ENCODE measurements at places on chromosomes 12 and 14.

GRCh38 chr12:104435765-104436164 is 21.0 kb upstream of the CHST11 start:
- DNase-seq: no peak

GRCh38 chr14:67426983-67427606 is 15.1 kb upstream of the PLEK2 start:
- no peak for DNase-seq

DNA sequence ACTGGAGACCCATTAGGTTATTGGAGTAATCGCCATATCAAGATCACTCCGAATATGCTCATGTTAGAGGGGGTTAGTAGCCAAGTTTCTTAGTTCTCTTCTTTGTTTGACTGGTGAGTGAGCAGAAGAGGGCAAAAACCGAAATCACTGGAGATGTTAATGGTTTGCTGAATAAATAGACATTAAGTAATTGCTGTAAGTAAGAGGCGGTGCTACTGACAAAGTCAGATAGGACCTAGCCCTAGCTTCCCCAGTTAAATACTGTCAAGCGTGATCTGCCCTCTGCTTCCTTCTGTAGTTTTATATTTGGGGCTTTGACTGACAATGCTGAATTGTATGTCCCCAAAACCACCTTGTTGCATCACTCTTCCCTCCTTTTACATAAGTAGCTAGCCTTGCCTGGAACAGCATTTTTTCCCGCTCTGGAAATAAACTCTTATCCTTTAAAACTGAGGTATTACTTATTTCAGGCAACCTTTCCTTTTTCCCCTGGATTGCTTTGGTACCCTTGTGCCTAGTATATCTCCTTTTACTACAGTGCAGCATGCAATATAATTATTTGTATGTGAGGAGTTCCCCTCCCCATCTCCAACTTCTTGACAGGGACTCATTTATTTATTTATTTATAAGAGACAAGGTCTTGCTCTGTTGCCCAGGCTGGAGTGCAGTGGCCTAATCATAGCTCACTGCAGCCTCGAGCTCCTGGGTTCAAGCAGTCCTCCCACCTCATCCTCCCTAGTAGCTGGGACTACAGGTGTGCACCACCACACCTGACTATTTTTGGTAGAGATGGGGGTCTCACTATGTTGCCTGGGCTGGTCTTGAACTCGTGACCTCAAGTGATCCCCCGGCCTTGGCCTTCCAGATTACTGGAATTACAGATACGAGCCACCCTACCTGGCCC is 1.4 kb downstream of the SNRPF start:
- DNase-seq: no peak

- DNase-seq: no peak
Observed at GRCh38 chr12:111283521-111283920, 85.4 kb downstream of the PHETA1 start.

DNA sequence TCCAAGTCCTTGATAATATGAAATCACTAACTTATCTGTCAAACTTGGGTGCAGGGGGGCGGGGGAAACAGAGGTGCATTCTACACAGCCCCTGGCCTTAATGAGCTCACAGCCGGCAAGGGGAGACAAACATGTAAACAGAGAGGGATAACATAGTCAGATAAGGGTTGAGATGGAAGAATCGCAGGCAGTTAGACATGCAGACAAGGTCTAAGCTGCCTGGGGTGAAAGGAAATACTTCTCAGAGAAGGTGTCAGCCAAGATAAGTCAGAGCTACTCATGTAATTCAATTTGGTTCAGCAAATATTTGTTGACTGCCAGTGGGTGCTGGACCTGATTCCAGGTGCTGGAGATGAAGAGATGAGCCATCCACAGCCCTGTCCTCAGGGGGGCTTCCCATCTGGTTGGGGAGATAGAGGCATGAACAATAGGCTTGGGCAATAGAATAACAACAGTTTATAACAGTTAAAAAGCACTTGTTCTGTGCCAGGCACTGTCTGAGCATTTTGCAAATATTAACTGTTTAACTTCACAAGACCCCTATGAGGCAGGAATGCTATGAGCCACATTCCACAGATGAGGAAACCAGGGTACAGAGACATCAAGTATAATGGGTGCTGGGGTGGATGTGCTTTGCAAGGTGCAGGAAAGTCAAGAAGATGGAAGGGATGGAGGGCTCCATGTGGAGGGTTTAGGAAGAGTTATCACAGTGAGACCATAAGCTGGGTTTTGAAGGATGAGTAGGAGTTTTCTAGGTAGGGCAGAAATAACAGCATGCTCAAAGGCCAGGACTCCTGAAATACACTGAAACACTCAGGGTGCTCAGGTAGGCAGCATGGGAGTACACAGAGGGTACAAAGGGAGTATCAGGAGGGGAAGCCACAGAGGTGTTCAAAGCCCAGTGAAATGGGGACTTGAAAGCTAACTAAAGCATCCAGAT is 79.0 kb downstream of the WSCD2 start:
- DNase-seq: no peak

GRCh38 chr12:71904629-71905028 is 34.0 kb upstream of the TPH2 start:
- no peak for DNase-seq

DNA sequence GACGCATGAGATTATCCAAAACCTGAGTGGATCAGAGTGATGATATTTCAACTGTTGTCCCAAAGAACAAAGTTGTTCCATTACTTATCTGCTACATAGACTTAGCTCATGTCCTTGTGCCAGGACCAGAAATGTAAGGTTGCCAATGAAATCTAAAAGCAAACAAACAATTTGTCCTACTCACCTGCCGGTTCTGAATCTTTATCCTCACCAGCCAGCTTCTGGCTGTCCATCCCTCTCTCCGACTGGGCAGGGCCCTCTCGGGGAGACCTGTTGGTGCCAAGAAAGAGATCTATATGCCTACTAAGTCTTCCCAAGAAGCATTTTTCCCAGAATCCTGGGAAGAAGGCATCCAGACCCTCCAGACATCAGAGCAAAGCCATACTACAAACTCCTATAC is 5.5 kb downstream of the KMT2D start:
- DNase-seq: no peak

GRCh38 chr12:114508529-114509129 is 102.7 kb upstream of the TBX5 start:
- DNase-seq: peak; percentile 16

DNA sequence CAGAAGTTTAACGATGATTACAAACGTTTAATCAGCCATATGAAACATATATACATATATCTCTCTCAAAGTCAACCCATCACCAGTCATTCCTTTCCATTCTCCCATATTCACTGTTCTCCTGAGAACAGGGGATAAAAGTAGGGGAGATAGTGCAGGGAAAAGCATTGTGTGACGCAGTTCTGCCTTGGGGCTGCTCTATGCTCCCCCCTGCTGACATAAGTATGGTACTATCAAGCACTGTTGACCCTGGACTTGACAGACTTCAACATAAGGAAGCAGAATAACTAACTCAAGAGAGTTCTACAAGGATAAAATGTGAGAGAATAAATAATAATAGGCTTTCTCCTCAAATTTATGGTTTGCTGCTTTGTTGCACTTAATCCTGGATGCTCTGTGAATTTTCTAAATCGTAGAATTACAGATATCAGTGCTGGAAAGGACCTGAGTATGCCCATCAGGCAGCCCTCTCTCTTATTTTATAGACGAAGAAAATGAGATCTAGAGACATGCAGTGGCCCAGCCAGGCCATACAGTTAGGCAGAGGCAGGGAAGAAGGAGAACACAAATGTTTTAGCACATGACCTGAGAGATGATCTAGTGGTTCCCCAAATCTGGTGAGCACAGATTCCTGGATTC is 87.2 kb downstream of the SCN8A start:
- DNase-seq: no peak

GRCh38 chr12:1741154-1741949 is 50.5 kb downstream of the ADIPOR2 start:
- no peak for DNase-seq

DNA sequence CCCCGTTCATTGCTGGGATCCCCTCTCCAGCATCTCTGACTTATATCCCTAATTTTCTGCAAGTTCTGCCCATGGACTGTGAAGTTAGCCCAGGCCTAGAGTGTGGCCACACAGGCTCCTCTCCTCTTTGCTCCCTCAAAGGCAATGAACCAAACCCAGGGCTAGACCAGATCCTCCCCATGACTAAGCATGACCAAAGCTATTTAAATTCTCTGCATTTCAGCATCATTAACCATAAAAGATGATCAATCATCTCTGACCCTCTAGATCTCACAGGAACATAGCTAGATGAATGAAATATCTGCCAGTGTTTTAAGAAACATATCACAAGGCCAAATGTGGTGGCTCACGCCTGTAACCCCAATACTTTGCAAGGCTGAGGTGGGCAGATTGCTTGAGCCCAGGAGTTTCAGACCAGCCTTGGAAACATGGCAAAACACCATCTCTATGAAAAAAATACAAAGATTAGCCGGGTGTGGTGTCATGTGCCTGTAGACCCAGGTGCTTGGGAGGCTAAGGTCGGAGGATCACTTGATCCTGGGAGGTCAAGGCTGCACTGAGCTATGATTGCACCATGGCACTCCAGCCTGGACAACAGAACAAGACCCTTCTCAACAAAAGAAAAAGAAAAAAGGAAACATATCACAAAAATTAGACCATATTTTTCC is 2.2 kb upstream of the KRT3 start:
- DNase-seq: no peak

- peak; percentile 59 for DNase-seq
Observed at GRCh38 chr14:33693237-33693636, 257.6 kb downstream of the EGLN3 start.

DNA sequence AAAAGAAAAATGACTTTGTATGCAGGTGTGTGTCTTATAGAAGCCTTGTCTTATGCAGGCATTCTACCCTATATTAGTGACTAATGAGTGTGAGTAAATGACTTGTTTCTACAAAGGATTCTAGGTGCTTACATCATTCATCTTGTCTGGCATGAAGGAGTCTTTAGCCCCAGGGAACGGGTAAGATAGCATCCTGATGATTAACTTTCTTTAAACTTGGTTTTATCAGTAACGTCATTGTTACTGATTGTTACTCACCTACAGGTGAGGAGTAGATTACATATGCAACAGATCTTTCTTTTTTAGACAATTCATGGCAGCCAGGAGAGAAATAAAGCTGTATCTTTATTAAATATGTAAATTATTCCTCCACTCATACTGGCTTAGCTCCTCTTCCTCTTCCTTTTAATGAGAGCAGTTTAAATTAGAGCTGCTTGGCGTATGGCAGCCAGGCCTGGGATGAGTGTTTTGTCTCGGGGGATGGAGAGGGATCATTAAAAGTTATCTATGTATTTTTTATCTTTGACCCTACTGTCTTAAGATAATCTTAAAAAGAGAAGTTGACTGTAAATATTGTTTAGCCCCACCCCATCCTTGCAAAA is 57.2 kb upstream of the ATP2A2 start:
- DNase-seq: no peak

DNA sequence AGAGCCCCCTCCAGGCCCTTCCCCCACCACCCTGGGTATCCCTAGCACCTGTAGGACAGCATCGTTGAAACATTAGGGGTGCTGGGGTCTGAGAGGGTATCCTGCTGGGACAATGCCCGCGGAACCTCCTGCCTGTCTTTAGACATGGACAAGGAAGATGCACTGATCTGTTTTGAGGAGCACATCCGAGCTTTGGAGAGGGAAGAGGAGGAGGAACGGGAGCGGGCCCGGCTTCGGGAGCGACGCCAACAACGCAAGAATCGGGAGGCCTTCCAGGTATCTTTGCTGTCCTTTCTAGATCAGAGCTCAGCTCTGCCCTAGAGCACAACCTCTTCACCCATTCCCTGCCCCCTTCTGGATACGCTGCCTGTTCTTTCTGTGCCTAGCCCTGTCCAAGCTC is 13.2 kb downstream of the PRPF40B start:
- DNase-seq: no peak

GRCh38 chr12:50110762-50111351 is 1.2 kb upstream of the COX14 start:
- DNase-seq: no peak

DNA sequence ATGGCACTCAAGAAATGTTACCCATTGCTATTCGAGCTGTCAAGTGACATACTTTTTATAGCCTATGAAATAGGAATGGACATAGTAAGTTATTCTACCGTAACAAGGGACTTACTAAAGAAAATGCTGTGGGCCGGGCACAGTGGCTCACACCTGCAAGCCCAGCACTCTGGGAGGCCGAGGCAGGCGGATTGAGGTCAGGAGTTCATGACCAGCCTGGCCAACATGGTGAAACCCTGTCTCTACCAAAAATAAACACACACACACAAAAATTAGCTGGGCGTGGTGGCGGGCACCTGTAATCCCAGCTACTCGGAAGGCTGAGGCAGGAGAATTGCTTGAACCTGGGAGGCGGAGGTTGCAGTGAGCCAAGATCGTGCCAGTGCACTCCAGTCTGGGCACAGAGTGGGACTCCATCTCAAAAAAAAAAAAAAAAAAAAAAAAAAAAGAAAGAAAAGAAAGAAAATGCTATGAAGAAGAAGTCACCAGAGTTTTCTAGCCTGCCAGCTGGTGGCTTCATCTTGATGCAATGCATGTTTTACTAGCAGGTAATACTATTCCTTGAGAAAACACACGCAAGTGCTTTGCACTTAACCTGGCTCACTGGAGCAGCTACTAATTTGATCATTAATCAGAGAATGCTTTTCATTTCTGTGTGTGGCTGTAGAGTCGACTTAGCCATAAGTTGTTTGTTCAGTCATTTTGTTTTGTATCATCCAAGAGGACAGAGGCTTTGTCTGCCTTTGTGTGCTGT is 166.7 kb upstream of the MYL2 start:
- no peak for DNase-seq
